ENCODE measurements at places on chromosomes 1 and 21.

GRCh38 chr1:201578008-201578888 lies 39.3 kb downstream of the NAV1 start:
- no peak for DNase-seq

DNA sequence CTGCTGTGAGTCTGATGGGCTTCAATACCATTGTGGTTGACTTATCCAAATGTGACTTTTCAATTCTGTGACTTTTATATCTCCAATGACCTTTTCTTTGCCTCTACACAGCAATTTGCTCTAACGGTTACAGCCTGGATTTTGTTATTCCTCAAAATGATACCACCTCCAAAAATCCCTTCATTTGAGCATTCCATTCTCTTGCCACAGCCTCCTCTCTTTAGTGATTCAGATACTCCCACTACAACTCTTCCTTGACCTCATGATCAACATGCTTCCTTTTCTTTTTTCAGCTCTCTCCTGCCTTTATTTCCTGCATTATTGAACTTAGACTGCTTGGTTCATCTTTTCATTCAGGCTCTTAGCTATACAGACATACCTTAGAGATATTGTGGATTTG lies 16.6 kb upstream of the IL19 start:
- DNase-seq: no peak

GRCh38 chr1:115543247-115543646 lies 98.5 kb upstream of the VANGL1 start:
- DNase-seq: no peak

DNA sequence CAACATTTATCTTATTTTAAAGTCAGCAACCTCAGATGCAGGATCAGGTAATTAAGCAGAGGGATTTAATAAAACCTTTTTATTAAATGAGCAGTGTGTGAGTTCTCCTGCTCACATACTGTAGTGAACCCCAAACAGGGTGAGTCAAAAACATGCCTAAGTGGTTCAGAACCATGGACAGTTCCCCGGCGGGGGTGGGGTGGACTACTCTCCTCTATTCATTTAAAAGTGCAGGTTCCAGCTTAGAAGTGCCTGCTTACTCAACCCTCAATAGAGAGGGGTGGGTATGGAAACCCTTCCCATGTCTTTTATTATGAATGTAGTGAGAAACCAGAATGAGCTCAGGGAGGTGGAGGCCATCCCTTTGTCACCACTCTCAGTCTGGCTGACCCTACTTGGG lies 397.9 kb downstream of the HHAT start:
- no peak for DNase-seq

GRCh38 chr21:31855180-31855579 lies 17.6 kb upstream of the HUNK start:
- no peak for DNase-seq

DNA sequence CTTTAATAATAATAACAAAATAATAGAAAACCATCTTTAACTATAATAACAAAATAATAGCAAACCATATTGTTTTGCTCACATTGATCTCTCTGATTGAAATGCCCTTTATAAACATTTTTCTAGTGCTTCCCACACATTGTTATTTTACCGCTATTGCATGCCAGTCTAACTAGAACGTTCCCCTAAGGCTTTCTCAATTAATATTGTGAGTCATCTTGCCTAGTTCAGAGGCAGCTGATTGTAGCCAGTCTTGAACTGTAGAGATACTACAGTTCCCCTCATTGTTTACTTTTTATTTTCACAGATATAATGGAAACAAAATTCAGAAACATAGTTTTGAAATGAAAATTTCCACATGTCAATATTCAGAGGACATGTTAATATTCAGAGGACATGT lies 192.3 kb upstream of the ADGRL4 start:
- DNase-seq: no peak

DNA sequence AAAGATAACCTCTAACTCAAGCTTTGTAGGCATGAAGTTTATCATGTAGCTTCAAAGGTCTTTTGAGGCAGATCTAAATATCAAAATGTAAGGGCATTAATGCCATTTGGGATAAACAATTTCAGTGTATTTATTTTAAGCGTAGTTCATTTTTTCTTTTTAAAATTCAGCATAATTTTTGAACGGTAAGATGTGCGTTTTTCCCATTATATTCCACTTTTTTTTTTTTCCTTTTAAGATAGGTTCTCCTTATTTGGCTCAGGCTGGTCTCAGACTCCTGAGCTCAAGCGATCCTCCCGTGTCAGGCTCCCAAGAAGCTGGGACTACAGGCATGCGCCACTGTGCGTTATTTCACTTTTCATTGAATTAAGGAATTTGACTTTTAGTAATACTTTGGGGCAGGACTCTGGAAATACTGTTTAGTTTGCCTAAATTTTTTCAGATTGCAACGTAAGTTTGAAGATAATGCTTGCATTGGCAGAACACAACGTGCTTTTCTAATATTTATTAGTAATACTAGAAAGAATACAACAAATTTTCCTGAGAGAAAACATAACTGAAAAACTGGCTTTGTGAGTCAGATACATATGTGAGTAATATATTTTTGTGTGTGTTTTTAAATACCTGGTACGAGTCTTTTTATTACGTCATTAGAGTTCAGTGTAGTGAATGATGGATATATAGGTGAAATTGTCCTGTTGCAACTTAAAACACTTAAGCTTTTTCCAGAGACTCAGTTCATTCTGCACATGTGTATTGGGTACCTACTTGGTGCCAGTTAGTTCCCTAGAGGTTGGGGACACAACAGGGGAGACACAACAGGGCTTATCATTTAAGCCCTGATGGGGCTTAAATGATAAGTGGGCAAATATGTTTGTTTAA lies 2.2 kb downstream of the RALGPS2 start:
- no peak for DNase-seq

DNA sequence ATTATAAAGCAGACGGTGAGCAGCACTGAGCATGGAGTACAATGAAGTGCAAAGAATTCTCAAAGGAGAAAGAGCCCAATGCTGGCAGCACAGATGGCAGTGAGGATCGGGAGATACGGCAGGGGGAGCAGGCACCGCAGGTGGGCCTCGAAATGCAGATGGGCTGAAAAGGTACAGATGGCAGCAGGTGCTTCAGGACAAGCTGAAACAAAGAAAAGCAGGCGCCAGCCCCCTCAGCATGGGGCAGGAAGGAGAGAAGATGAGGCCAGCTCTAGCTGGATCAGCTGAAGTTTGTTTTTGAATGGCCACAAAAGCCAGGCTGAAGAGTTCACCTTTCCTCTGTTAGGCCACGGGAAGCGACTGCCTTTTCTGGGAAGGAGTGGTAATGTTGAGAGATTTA lies 7.7 kb downstream of the CFAP298 start:
- no peak for DNase-seq

- no peak for DNase-seq
Measured at GRCh38 chr1:174726167-174726879, 273.4 kb upstream of the CACYBP start.

DNA sequence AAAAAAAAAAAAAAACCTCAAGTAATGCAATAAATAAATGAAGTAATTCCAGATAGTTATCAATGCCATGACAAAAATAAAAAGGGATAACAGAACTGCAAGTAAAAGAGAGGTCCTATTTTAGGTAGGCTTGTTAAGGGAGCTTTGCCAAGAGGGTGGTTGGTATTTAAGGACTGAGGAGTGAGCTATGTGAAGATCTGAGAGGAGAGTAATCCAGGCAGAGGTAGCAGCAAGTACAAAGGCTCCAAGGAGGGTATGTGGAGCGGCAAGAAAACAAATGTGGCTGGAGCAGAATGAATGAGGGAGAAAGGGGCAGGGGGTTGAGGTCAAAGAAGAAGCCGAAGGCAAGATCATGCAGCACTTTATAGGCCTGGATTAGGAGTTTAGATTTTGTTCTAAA lies 59.9 kb upstream of the CDC42BPA start:
- DNase-seq: no peak

DNA sequence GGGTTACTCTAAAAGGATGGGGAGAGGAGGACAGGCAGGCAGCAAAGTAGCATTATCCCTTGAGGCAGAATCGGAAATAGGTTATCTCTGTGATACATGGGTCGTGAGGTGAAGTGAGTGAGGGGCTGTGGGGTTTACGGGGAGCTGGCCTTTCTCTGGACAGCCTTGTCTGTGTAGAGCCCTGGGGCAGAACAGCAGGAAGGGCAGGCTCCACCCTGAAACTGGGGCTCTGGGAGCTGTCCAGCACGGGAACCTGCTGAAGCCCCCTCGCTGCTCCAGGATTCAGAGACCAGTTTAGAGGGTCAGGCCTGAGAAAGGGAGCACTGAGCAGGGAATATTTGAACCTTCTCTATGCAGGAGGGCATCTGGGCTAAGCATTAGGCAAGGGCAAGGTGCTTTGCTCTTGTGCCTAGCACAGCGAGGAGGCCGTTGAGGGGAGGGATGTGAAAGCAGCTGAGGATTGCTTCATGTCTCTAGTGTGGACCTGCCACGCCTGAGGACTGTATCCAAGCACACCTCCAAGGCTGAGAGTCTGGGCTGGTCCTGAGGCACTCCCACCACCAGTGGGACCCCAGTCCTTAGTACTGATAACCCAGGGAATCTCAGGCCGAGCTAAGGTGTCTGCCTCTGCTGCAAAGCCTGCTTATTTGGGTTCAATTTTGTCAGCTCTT lies 55.8 kb downstream of the NAV1 start:
- DNase-seq: no peak

- DNase-seq: no peak
Measured at GRCh38 chr1:219876798-219877209, 51.6 kb downstream of the SLC30A10 start.

DNA sequence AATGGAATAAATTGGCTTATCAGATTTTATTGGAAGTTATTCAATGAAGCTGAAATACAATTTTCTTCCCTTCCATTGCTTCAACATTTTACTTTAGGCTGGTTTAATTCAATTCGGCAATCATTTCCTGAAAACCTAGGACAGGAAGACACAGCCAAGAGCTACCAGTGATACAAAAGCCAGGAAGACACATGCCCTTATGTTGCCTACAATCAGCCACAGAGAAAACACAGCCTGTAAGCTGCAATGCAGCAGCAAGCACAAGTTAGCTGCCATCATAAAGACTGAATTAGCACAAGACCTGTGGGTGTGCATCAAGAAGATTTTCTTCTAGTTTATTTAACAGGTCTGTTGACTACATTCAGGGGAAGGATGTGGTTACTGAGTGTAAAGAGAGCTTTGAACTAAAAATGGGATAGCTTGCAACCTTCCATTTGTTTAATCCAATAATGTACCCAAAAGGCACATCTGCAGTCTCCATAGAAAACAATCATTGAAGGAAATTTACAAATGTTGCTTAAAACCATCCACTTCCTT lies 193.8 kb downstream of the KCNH1 start:
- DNase-seq: no peak

DNA sequence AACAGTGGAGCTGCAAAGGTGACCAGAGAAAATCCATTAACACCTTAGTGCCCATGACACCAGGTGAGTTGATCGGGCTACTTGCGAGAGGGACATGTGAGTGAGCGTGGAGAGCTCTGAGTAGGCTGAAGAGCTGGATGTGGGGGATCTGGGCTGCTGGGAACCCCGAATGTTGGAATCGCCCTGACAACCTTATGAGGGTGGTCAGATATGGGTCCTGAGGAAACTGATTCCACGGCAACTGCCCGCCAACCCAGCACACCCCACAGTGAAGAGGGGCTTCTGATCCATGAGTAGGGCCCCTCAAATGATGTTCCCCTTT lies 705 bp upstream of the QSOX1 start:
- no peak for DNase-seq

DNA sequence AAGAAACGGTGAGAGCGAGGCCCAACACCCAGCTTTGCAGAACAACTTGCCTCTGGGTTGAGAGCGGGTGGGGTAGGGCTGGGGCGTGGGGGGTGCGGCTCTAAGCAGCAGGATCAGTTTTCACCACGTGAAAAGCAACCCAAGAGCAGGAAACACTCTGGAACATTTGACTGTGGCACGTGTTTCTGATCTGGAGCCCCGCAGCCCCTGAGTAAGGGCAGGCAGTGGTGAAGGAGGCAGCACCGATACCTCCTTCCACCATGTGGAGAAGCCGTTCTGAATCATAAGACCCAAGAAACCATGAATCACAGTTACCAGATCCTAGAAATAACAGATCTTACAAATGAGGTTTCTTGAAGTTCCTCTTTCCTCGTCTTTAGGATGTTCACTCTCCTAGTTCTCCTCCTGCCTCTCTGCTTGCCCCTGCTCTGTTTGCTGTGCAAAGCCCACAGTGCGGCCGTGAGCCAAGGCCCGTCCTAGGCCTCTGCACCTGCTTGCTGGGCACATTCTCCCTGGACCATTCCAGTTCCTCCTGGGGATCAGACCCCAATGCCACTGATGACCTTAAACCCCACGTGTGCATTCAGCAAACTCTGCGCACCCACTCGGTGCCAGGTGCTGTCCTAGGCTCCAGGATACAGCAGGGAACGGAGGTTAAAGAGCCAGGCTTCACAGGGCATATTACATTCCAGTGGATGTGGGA lies 31.9 kb downstream of the SLC1A7 start:
- DNase-seq: no peak

GRCh38 chr1:41347276-41347675 lies 14.0 kb upstream of the FOXO6 start:
- no peak for DNase-seq

DNA sequence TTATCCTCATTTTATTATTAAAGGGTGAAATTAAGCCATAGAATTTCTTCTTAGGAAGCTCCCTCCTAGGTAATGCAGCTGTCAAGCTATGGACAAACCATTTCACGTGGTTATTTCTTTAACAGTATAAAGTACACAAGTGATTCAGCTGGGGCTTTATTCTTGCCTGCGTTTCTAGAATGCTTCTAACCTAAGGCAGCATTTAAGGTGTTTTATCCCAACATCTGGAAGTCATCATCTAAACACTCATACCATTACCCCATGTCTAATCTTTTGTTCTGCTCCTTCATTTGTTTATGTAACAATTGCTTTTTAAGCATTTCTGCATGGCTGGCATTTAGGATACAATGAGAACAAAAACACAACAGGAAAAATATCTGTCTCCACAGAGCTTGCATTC lies 829.2 kb upstream of the ADAMTS5 start:
- DNase-seq: no peak

DNA sequence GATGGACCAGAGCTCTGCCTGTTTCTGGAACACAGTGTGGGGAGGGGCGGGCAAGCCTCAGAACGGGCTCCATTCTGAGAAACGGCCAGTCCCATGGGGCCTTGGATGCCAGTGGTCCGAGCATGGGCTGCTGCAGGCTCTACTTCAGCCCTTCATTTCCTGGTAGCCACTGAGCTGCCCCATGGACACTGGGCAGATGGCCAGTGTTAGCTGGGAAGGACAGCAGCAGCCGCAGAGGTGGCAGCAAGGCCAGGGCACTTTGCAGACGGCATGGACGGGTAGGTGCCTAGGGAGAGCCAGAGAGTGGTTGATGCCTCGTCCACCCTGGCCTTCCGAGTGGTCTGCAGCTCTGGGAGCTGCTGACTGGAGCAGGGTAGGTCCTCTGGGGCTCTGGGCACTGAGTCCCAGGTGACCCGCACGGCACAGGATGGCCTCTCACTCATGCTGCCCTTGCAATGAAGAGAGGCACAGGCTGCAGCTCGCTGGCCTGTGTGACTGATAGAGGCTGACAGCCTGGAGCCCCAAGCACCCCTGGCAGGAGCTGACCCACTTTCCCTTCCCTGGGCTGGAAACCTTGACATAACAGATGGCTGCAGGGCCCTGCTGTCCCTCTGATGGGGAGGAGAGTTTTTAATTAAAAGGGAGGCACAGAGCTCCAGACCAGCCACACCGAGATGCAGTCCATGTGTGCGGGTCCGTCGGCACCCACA lies 87.7 kb upstream of the COL6A1 start:
- no peak for DNase-seq

GRCh38 chr1:198337886-198338285 lies 181.1 kb downstream of the NEK7 start:
- DNase-seq: no peak

Data from stimulated activated CD8-positive, alpha-beta memory T cell treated with anti-CD3 and anti-CD28 coated beads, Interleukin-15, amount 100 ng/mL, for 1 hour (primary cell).